AG10803 (cell line): ENCODE measurements at places on chromosomes 4 and X.
A peak's percentile ranks its signal among the peaks of the same experiment; 100 is the strongest.

- no peak for DNase-seq
Measured at GRCh38 chr4:184329659-184330400, 112.2 kb upstream of the ENPP6 start.

DNA sequence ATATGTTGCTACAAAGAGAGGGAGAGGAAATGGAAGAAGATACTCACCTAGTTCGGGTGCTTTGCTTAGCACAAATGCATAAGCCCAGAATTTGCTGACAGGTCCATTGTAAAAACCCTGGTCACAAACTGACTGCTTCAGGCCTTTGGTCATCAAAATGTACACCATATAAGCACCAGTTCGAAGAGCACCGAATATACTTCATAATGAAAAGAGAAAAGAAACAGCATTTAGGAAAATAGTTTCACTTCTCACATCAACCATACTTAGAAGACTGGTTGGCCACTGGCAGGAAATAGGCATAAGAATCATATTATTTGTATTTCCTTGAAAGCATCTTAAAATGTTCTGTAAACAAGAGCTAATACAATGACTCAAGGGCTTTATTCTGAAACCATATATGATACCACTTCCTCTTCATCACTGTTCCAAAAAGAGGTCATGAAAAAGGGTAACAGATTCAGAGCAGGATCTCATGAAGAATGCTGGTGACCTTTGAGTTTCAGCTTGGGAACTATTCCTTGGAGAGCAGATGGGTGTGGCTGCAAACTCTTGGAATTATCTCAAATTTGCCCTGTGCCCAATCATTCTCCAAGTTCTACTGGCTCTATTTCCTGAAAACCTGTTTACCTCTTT lies 138.7 kb downstream of the ELOVL6 start:
- DNase-seq, result peak; percentile 6

- no peak for DNase-seq
Measured at GRCh38 chrX:28981952-28982351, 394.7 kb downstream of the IL1RAPL1 start.

- no peak for DNase-seq
Measured at GRCh38 chr4:120924931-120925330, 2.4 kb upstream of the PRDM5 start.

- peak; percentile 38 for DNase-seq
Measured at GRCh38 chr4:108512615-108513505, 107.5 kb upstream of the RPL34 start.

DNA sequence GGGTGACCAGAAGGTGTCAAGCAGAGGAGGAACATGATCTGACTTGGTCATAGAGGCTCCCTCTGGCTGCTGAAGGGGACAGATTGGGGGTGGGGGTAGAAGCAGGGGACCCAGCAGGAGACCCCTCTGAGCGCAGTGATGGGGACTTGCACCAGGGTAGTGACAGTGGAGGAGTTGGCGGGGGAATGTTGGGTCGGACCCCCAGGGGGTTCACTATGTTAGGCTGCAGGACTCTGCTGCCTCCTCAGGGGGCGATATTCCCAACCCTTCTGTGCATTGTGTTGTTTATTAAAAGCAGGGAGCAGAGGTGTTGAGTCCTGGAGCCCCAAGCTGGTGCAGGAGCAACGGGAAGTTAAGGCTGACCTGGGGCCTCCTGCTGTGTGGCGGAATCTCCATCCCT lies 8.8 kb downstream of the WDR13 start:
- no peak for DNase-seq

GRCh38 chr4:80989921-80990544 lies 40.5 kb upstream of the BMP3 start:
- DNase-seq, result peak; percentile 73

DNA sequence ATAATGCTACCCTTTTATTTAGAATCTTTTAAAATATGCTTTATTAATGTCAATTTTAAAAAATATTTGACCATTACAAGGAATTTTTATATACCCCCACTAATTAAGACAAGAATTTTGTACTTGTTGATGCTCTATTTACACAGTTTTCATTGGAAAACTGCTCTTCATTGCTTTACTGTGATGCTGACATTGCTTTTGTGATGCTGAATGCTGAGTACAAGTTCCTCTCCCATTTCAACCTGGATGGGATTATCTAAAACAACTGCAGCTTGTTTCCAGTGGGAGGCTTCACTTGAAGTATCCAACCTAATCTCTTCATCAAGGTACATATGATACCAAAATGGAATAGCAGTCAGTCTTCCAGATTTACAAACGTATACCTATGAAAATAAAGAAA lies 21.2 kb downstream of the TMEM184C start:
- DNase-seq, result no peak

DNA sequence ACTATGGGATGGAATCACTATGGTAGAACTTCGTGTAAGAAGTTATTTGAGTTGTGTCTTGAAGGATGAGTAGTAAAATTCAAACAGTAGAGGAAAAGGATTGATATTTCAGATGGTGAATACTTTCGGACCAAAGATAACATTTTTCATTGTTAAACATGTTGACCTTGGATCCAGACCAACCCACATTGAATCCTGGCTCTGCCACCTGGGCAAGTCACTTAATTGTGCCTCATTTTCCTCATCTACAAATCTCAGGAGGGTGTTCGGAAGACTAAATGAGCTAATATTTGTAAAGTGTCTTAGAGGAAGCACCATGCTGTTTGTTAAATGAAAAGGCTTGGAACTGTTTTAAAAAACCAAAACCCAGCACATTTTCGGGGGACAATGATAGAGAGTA lies 1.4 kb upstream of the AIFM1 start:
- no peak for DNase-seq

- DNase-seq, result no peak
Measured at GRCh38 chr4:155322782-155323181, 54.0 kb downstream of the MAP9 start.

- DNase-seq, result no peak
Measured at GRCh38 chr4:181138116-181138515, 1105.1 kb upstream of the TENM3 start.

GRCh38 chr4:157128395-157128794 lies 52.4 kb downstream of the GLRB start:
- DNase-seq, result peak; percentile 54
